GM23338 (cell line): ENCODE measurements at places on chromosomes 7 and 10. TPM values are rescaled to one million over a fixed set of nuclear protein-coding genes. Genes with fewer than 3 reads are reported as not detected.

Gene CWF19L1
- total RNA-seq: 32.3 and 34.4 TPM in 2 replicates

Gene CYP26C1
- 0.24 TPM in 1 of 2 replicates, not detected in the other for total RNA-seq

Gene WNT2
- not detected in 2 replicates for total RNA-seq

Gene RELN
- total RNA-seq: 0.19 and 0.76 TPM in 2 replicates

Gene RARRES2
- 164 and 169 TPM in 2 replicates for total RNA-seq

Gene TEX47
- not detected in 2 replicates for total RNA-seq

Gene C10orf71
- total RNA-seq: not detected in 2 replicates

Gene SLC26A3
- total RNA-seq: not detected in 2 replicates
